ENCODE measurements at places on chromosomes 16 and 17.

- no peak for DNase-seq
Observed at GRCh38 chr16:80147026-80147655, 393.7 kb upstream of the DYNLRB2 start.

DNA sequence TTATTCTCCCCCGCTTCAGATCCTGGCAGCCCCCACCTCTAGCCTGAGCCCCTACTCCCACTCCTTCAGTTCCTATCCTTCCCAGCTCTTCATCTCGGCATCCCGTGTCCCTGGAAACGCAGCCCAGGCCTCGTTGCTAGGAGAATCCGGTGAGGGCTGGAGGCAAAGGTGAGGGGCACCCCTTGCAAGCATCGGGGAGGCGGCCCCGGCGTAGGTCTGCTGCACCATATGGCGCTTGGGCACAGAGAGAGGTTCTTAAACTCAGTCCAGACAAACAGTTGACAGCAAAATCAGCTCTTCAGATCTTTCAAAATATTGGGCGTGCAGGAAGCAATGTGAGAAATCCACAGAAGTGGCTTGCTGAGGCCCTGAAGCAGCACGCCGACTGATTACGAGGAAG lies 15.0 kb downstream of the SLC38A8 start:
- DNase-seq = no peak

DNA sequence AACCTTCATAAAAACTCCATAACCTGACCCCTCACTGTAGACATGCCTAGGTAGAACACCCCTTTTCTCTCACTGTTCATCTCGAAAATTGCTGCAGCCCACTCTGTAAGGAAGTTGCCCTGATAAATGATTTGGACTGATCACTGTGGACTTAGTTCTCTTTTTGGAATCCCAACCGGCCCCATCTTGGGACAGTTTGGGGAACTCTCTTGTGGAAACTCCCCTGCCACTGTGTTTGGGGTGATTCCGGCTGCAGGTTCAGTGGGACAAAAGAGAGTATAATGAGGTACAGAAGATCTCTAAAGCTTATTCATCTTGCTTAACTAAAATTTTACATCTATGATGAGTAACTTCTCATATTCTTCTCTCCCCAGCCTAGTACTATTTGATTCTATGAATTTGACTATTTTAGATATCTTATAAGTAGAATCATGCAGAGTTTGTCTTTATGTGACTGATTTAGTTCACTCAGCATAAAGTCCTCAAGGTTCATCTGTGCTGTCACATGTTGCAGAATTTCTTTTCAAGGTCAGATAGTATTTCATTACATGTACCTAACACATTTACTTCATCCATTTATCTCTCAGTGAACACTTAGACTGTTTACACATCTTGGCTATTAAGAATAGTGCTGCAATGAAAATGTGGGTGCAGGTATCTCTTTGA lies 84.9 kb downstream of the ABCA8 start:
- no peak for DNase-seq

GRCh38 chr17:77555741-77556291 lies 402.7 kb upstream of the TNRC6C start:
- DNase-seq = no peak

GRCh38 chr16:20747030-20747816 lies 5.6 kb upstream of the THUMPD1 start:
- no peak for DNase-seq

- peak; percentile 86 for DNase-seq
Observed at GRCh38 chr16:70454222-70455034, at the start of gene FCSK. Gene FCSK (plus strand): TSS chr16:70454595. CDS start chr16:70463191, 8,596 bp downstream.

GRCh38 chr17:47843391-47843730 lies 2.3 kb upstream of the SCRN2 start:
- no peak for DNase-seq

DNA sequence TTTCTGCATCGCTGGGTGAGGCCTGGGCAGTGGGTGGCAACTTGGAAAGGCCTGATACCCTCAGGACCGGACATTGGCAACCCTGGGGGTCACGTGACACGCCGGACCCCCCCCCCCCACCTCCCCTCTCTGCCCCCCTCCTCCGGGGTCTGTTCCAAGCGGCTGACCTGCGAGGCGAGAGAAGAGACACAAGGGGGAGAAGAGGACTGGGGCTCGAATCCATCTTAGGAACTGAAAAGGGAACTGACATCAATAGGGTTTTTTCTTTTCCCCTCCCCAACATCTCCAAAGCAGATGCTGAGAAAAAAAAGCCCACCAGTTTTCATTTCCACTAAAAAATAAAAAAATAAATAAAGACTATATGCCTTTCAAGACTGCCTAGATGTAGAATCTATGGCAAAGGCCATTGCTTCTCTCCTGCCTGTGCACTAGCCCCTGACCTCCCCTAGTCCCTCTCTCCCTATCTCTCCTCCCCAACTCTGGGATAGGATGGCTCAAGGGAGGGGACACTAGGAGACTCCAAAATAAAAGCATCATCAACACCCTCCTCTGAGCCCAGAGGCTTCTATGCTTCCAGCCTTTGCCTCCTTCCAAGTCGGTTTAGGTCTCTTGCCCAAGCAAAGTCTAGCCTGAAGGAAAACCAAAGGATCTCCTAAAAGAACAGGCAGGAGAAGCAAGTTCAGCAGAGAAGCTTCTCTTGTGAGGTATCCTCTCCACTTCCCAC lies 7.7 kb upstream of the HOXB2 start:
- DNase-seq = no peak

DNA sequence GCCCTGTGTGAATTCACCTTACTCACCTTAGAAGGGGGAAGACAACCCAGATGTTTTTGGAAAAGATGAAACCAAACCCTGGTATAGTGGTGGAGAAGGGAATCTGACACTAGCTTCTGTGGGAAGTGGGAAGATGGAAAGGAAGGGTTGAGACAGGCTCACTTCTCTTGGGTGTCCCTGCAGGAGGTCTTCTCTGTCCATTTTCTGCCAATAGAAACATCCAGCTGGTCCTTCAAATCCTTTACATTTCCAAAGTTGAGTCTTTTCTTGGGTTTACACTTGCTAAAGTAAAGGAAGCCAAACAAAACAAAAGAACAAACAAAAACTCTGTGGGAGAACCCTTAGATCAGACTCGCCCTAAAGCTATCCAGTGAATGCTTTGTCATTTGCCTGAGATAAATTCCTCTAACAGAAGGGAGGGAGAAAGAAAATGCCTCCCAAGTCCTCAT lies 10.2 kb downstream of the HOXB1 start:
- DNase-seq = no peak

DNA sequence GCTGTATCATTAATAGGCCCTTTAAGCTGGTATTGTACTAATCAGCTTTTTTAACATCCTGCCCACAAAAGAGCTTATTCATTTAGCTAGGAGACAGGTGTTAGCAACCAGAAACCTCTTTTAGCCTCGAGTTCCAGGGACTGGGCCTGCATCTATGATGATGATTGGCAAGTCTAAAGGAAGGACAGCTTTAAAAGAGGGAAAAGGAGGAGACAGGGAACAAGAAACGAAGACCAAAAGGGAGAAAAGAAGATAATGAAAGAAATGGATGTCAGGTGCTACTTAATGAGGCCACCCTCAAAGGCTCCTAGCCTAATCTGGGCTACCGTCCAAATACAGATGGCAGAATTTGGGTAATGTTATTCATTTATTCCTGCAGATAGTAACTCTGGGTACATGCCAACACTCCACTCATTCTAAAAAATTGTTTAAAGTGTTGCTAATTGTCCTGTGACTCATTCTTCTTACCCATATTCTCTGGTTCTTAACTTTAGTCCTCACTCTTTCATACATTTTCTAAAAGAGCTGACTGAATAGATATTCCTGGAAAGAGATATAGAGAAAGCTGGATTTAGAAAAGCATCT lies 18.7 kb upstream of the RFFL start:
- no peak for DNase-seq

GRCh38 chr17:40355804-40356758 lies 8.5 kb downstream of the GJD3 start:
- no peak for DNase-seq

DNA sequence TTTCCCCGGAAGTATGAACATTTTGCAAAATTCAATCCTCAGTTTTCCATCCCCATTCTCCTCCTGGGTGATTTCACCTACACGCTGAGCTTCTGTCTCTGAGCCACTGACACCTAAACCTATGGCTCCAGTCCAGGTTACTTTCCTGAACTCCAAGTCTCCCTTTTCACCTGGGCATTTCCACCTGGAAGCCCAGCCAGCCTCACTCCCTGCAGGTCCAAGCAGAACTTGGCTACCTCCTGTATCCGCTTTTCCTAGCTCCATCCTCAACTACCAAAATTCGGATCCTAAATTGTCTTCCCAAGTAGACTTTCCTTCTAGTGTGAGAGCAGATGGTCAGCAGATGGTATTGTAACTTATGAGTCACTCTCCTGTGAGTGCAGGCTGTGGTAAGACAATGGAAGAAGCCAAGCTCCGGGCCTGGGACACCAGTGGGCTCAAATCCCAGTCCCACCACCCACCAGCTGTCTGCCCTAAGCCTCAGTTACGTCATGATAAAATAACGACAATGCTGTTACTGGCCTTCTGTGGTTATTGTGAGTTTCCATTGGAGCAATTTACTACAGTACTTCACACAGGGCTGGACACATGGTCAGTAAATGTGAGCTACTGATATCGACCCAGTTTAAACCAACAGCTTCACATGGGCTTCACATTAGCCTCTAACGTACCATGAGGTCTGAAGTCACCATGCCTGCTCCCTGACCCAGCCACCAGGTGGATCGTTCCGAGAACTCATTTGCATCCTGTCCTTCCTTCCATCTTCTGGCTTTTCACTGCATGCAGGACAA lies 33.3 kb downstream of the PECAM1 start:
- DNase-seq = no peak

GRCh38 chr17:37736428-37736827 lies 8.4 kb downstream of the HNF1B start:
- DNase-seq = no peak

- no peak for DNase-seq
Observed at GRCh38 chr17:83198366-83199341, 119.2 kb downstream of the METRNL start.

DNA sequence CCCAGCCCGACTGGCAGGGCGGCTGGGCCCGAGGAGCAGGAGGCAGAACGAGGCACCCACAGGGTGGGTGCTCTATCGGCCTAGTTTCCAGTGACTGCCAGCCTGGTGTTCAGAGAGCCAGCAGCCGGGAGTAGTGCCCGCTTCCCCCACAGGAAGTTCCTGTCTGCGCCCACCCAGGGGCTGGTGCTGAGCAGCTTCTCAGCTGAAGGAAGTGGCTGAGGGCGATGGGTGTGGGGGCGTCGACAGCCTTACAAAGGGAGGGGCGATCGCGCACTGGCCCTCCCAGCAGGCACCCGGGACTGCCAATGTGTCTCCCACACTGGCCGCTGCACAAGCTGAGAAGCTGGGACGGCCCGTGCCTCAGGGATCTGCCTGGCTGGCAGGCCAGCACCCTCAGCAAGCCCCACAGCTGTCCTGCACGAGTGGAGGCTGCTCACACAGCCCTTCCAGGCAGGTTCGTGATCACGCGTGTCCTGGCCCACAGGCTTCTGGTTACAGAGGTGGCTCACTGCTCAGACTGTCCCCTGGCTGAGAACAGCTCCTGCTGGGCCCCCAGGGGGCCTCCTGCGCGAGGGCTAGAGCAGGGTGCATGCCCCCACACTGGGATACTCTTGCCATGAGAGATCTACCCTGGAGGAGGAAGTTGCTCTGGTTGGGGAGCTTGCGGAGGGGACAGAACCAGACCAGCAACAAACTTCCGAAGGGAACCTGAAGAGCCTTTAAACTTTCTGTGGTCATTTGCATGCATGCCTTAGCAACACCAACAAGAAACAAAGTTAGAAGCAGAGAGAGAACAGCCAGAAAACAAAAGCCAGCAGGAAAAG lies 2.5 kb downstream of the RNF166 start:
- DNase-seq = no peak

DNA sequence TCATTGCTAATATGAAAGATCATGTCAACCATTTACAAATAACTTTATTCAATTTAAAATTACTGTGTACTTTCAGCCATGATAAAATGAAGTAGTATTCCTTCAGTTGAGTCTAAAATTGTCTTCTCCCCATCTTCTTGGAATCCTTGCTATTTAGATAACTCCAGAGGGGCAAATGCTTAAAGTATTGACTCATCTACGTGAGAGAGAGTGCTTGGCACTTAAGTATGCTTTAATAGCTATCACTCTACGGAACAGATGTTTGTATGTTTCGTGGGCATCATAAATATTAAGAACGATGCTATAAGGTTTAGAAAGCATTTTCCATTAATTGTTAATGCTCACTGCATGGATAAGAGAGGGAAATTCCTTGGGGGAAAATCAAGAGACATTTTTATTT lies 69.3 kb upstream of the MED13 start:
- no peak for DNase-seq

GRCh38 chr17:45170931-45171337 lies 9.3 kb downstream of the HEXIM2 start:
- DNase-seq = no peak

DNA sequence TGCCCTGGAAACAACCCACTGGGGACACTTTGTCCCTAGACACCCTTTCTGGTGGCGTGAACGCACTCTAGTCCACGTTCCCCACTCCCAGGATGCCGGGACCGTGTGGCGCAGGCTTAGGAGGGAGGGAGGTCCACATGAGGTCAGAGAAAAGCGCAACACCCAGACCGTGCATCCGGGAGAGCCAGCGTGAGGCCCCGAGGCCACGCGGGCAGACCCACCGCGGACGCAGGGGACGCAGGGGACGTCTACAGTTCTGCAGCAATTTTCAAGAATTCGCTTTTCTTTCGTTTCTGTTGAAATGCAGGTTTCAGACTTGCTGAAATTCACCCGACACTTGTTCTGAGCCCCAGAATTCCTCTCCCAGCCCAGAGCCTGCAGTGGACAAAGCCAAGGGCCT lies 4.7 kb downstream of the RFNG start:
- no peak for DNase-seq

All from GM12891 (cell line).